Temporal lobe (tissue), 4 donors: ENCODE measurements at places on chromosomes 5 and 9. TPM values are rescaled to one million over a fixed set of nuclear protein-coding genes. Genes with fewer than 3 reads are reported as not detected.

DHFR gene
- 16.0 TPM for total RNA-seq

FST gene
- 0.74 TPM for total RNA-seq

PLPP7 gene
- total RNA-seq, result 5.2 TPM

CNTFR gene
- 15.0 TPM for total RNA-seq

SH3RF2 gene
- 0.25 TPM for total RNA-seq

UBQLN1 gene
- 185 TPM for total RNA-seq

FAM114A2 gene
- total RNA-seq, result 14.8 TPM

ZBTB34 gene
- 59.5 TPM for total RNA-seq

DNM1 gene
- total RNA-seq, result 108 TPM

GRIA1 gene
- 184 TPM for total RNA-seq

PPP3R2 gene
- total RNA-seq, result under 0.01 TPM

NIM1K gene
- total RNA-seq, result 5.9 TPM

TRAF1 gene
- 2.0 TPM for total RNA-seq

ADAMTSL2 gene
- 2.7 TPM for total RNA-seq

HINT2 gene
- total RNA-seq, result 11.1 TPM

FGD3 gene
- total RNA-seq, result 18.7 TPM

PCDHA3 gene
- 13.0 TPM for total RNA-seq

FAM78A gene
- total RNA-seq, result 1.2 TPM
